ENCODE measurements at places on chromosomes 2 and 18.

GRCh38 chr18:52678034-52678433 lies 338.0 kb downstream of the DCC start:
- no peak for DNase-seq

GRCh38 chr2:187497858-187498463 lies 49.9 kb upstream of the CALCRL start:
- no peak for DNase-seq

DNA sequence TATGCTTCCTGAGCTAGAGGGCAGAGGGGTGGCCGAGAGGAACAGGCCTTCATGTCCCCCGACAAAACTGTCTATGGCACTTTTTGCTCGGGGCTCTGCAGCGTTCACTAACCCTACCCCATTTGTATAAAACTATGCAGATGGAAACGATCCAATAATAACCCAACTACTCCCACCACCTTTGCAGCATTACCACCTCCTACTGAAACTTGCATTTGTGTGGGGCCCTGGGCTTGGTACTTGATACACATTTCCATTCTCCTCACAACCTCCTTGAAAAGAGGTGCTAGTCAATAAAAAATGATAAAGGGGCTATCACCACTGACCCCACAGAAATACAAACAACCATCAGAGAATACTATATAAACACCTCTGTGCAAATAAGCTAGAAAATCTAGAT lies 63.5 kb upstream of the FOSL2 start:
- no peak for DNase-seq

- DNase-seq, result no peak
These were observed 32.4 kb downstream of the NGEF start for GRCh38 chr2:232980683-232981082.

DNA sequence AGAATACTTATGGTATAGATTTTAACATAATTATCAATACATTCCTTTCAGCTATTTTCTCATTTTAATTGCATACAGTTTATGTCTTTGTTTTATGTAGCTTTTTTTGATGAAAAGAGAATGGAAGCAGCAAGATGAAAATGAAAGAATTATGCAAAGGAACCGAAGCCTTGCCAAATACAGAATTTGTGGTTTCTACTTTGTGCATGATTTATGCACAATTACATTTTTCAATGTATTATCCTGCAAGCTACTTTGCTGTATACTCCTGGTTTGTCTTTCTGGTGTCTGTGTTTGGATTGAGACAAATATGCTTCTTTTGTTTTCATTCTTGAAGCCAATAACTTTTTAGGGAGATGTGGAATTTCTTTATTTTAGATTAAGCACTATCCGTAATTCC lies 1642.6 kb upstream of the CELF4 start:
- no peak for DNase-seq

DNA sequence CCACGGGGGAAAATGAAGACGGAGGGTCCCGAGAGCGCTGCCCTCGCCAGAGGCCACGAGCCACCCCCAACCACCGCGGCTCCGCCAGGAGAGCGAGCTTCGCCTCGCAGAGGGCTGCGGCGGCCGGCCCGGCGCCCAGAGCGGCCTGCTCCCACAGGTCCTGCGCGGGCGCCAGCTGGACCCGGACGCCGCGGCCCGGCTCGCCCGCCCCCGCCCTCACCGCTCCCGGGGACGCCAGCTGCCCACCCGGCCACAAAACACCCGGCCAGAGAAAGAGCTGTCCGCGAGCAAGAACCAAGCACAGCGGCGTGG lies 709 bp downstream of the PTPN2 start:
- no peak for DNase-seq

GRCh38 chr2:11093467-11093866 lies 61.8 kb upstream of the SLC66A3 start:
- DNase-seq, result no peak

DNA sequence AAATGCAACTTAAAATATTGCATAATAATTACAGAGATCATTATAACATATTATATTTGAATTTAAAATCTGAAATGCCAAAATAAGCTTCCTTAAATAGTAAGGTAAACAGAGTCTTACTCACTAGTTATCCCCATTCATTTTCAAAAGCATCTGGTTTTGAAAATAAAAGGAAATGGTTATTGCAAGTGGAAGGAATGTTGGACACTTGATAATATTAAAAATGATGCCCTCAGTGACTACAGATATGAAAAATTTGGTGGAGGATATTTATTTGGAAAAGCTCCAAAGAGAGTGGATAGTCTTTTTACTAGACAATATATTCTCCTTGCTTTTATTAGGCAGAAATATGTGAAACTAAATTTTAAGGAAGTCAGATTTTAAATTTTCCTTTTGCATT lies 39.7 kb downstream of the CDH19 start:
- DNase-seq, result no peak

DNA sequence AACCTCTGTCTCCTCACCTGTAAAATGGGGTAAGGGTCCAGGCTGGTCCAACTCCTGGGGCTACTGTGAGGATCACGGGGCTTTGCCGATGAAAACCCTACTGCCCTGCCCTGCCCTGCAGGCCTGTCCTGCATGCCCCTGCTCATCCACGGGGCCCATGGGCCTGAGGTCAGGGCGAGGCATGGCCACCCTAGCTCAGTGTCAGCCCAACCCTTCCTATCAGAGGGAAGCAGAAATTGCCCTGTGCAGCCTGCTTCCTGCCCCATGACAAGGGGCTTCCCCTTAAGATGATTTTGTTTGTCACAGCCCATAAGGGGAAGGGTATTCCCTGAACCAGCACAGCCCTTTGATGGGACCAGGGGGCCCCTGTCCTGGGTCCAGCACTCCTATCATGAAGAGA lies 353.6 kb upstream of the ID2 start:
- DNase-seq, result no peak

DNA sequence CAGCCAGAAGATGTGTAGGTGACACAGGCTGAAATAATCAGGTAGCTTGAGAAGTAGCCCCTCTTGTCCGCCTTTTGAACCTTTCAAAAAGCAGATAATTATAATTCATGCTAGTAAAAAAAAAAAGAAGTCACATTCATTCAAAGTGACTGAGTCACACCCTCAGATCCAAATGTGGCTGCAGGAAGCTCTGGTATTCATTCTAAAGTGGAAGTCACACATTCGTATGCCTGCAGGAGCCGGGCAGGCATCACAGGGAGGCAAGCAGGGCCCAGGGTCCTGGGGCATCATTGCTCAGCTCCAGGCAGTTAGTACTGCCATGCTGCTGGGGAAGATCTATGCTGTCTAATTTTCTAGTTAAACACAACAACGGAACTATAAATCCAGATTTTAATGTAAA lies 21.7 kb upstream of the RAB11FIP5 start:
- DNase-seq, result no peak

- no peak for DNase-seq
These were observed 81.4 kb downstream of the ADCYAP1 start for GRCh38 chr18:986051-986450.

- no peak for DNase-seq
These were observed 16.9 kb downstream of the EIF5B start for GRCh38 chr2:99354070-99354469.

DNA sequence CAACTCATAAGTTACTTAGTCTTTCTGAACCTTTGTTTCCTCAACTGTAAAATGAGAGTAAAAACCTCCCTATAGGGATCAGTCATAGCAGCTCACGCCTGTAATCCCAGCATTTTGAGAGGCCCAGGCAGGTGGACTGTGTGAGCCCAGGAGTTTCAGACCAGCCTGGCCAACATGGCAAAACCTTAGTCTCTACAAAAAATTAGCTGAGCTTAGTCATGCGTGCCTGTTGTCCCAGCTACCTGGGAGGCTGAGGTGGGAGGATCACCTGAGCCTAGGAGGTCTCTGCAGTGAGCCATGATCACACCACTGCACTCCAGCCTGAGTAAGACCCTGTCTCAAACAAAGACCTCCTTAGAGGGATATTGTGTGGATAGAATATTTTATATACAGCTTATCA lies 2.3 kb downstream of the GPR155 start:
- DNase-seq, result no peak

DNA sequence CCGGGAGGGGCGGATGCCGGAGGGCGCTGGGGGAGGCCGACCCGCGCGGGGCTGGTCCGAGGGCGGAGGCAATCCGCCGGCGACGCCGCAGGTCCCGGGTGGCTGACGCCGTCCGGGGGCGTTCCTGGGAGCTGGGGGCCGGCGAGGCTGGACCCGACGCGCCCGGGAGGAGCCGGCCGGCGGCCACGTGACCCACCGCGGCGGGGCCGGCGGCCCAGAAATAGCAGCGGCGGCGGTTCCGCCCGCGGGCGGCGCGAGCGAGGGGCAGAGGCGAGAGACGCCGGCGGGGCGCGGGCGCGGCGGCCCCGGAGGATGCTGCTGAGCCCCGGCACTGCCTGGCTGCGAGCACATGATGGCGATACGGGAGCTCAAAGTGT lies at the start of gene RAB31:
Gene RAB31, plus strand, starts transcription at position 245 of the 377 bp plus-strand sequence. Its CDS starts 105 bp downstream, at position 350.
- peak; percentile 49 for DNase-seq

DNA sequence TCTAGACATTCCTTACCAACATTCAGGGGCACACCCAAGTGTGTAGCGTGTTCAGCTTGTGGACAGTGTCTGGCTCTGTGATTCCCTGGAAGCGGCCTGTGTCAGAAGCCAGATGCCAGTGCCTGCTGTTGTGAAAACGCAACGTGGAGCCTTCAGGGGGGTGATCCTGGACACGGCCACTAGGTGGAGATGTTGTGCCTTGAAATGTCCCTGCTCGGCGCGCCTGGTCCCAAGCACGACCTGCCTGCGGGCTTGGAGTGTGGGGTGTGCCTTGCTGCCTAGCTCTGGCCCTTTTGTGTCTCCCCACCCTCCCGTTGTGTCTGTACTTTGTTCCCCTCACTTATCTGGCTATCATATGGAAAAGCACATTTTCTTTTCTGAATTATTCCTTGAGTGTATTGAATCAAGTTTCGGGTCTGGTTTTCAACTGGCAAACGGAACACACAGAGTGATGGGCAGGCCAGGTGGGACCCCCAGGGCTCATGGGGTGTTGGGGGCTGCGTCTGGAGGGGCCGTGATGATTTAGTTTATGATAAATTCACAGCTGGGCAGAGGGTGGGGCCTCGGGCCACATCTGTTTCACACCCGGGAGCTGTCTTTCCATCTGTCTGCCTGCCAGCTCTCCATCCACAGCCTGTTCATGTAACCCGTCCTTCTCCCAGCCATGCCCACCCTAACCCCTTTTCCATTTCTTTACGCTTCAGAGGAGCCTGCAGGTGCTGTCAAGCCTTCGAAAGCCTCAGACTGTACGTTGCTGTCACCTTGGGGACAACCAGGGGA lies 95.5 kb downstream of the DYSF start:
- peak; percentile 25 for DNase-seq

DNA sequence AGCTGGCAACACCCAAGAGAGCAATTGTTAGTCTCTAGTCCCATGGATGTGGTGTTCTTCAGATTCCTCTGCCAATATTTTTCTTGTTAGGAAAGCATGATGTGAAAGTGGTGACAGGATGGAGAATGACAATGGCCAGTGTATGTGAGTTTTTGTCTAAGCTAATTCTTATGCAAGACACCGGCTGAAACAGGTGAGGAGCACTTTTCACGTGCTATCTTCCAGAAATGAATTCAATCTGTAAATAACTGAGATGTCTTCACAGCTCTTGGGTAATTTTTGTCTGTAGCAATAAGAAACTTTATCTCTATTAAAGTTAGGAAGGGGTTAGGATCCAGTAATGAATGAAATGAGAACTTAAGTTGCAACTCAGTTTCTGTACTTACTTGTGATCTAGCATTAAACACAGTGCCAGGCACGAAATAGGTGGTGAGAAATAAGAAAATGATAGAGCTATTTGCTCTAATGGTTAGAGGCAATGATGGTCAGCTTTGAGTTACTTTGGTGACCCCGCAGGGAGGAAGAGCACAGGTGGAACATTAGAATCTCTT lies 676 bp upstream of the AGPS start:
- no peak for DNase-seq

- DNase-seq, result no peak
These were observed 100.5 kb downstream of the KCNF1 start for GRCh38 chr2:11012131-11012693.

- DNase-seq, result no peak
These were observed 42.5 kb downstream of the SPATS2L start for GRCh38 chr2:200348897-200349563.

- no peak for DNase-seq
These were observed 316.8 kb downstream of the AFF3 start for GRCh38 chr2:99825630-99826029.

- no peak for DNase-seq
These were observed 23.2 kb downstream of the ASB1 start for GRCh38 chr2:238449909-238450417.

DNA sequence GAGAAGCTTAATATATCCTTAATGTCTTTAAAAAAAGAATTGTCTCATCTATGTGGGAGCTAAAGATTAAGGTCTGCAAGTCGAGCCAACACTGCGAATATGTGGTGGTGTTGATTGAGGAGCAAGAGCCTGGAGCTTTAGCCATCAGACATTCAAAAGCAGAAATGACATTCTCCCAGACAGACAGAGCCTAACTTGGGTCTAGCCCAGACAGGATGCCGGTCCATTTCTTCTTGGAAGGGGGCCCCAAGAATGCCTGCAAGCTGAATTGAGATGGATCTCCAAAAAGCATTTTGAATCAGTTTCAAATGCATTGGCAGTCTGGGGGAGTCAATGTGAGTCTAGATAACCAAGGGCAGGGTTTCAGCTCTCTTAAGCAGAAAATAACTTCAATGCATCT lies 30.1 kb upstream of the EML4 start:
- DNase-seq, result no peak

DNA sequence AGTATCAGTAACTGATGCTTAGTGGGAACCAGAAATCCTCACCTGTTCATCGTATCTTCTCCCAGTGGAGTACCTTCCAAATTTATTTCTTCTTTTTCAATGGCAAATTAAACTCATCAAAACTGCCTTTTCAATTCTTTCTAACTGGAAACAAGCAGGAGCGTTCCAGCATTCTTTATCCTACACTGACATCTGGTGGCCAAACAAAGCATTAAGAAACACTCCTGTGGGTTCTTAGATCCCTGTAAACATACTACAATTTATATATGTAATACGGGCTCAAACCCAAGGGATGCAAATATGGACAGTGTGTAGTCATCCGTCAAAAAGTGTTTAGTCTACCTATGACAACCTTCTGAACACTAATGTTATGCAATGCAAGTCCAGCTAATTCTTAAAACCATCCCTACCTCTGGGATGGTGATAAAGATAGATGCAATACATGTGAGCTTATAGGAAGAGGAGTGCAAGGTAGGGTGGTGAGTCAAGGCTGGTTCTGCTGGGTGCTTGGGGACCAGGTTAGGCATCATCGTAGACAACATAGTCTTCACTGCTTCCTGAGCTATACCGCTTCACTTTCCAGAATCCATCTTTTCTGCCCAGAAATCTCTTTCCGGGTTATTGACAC lies 375.0 kb downstream of the CTNNA2 start:
- peak; percentile 15 for DNase-seq

- DNase-seq, result no peak
These were observed 16.7 kb downstream of the TSN start for GRCh38 chr2:121771976-121772742.

DNA sequence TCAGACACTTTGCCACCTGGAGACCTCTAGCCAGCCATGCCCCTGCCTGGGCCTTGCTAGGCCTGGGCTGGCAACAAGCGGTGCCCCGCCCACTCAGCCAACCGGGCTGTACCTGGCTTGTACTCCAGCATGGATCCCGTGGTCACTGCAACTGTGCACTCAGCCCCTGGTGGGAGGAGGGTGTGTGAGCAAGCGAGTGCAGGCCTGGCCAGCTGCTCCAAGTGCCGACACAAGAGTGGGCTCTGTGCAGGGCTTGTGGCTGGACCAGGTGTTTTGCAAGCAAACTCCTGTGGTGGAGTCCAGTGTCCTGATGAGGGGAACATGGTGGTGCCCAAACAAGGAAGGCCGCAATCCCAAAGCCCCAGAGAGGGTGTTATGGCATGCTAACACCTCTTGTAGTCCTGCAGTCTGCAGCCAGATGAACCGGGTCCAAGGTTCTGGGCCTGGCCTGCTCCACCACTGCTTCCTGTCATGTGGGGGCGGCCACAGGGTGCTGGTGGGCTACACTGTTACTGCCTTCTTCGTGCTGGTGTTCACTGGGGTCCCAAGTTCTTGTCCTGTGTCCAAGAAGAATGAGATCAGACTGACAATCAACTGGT lies 60.1 kb upstream of the CD28 start:
- no peak for DNase-seq

Measured in naive B cell (primary cell).